Bronchial epithelial cell (primary cell): ENCODE measurements at places on chromosomes 16 and 17. TPM values are rescaled to one million over a fixed set of nuclear protein-coding genes. Genes with fewer than 3 reads are reported as not detected.

The KRT38 gene
- total RNA-seq = not detected in 2 replicates

The FAM20A gene
- total RNA-seq = 0.13 and 0.26 TPM in 2 replicates

The TVP23C gene
- 14.0 and 29.4 TPM in 2 replicates for total RNA-seq

The TSPAN10 gene
- total RNA-seq = 0.53 and 0.64 TPM in 2 replicates

The KRTAP4-1 gene
- total RNA-seq = not detected in 2 replicates

The PIMREG gene
- 0.13 and 0.26 TPM in 2 replicates for total RNA-seq

The SDR42E2 gene
- not detected in 2 replicates for total RNA-seq

The MAP3K14 gene
- 0.77 and 0.79 TPM in 2 replicates for total RNA-seq

The TMEM92 gene
- 0.26 and 0.64 TPM in 2 replicates for total RNA-seq

The ABCC12 gene
- total RNA-seq = not detected in 2 replicates

The CCL22 gene
- total RNA-seq = under 0.01 TPM in 1 of 2 replicates, not detected in the other

The TP53TG3B gene
- not detected in 2 replicates for total RNA-seq

The TCAP gene
- total RNA-seq = 0.51 TPM in 1 of 2 replicates, not detected in the other

The ZG16 gene
- not detected in 2 replicates for total RNA-seq

The SCNN1G gene
- 0.38 TPM in 1 of 2 replicates, not detected in the other for total RNA-seq

The SGCA gene
- 0.13 TPM in 1 of 2 replicates, not detected in the other for total RNA-seq

The KRT27 gene
- total RNA-seq = not detected in 2 replicates

The SCGB1C2 gene
- total RNA-seq = not detected in 2 replicates

The SERPINF2 gene
- 0.79 and 1.5 TPM in 2 replicates for total RNA-seq

The CRYM gene
- 0.79 and 1.2 TPM in 2 replicates for total RNA-seq

The TPSG1 gene
- not detected in 2 replicates for total RNA-seq

The KRTAP1-1 gene
- not detected in 2 replicates for total RNA-seq

The ENPP7 gene
- total RNA-seq = not detected in 2 replicates

The TMIGD1 gene
- not detected in 2 replicates for total RNA-seq

The P3H4 gene
- total RNA-seq = 32.1 and 47.1 TPM in 2 replicates

The ETV4 gene
- total RNA-seq = 1.4 and 3.2 TPM in 2 replicates

The ITGAE gene
- 17.1 and 21.9 TPM in 2 replicates for total RNA-seq

The ATAD5 gene
- total RNA-seq = 0.38 and 0.53 TPM in 2 replicates

The OTOA gene
- not detected in 2 replicates for total RNA-seq

The RGS11 gene
- total RNA-seq = 0.26 TPM in 1 of 2 replicates, not detected in the other

The TPSD1 gene
- not detected in 2 replicates for total RNA-seq

The UMOD gene
- total RNA-seq = not detected in 2 replicates

The MARCHF10 gene
- not detected in 2 replicates for total RNA-seq

The CYB5D1 gene
- total RNA-seq = 6.5 and 9.0 TPM in 2 replicates

The HOXB8 gene
- total RNA-seq = not detected in 2 replicates
